Occipital lobe (tissue), 3 donors: ENCODE measurements at places on chromosomes 7 and 10. TPM values are rescaled to one million over a fixed set of nuclear protein-coding genes. Genes with fewer than 3 reads are reported as not detected.

ANKRD7 gene
- 5.9 TPM for total RNA-seq

GRCh38 chr10:101567165-101568006, 20.7 kb downstream of the POLL start:
- no peak for DNase-seq

- no peak for DNase-seq
Observed at GRCh38 chr7:17530741-17531421, 232.4 kb downstream of the AHR start.

GRCh38 chr10:133258818-133259601, 17.7 kb downstream of the ADAM8 start:
- peak; percentile 35 for DNase-seq

DNA sequence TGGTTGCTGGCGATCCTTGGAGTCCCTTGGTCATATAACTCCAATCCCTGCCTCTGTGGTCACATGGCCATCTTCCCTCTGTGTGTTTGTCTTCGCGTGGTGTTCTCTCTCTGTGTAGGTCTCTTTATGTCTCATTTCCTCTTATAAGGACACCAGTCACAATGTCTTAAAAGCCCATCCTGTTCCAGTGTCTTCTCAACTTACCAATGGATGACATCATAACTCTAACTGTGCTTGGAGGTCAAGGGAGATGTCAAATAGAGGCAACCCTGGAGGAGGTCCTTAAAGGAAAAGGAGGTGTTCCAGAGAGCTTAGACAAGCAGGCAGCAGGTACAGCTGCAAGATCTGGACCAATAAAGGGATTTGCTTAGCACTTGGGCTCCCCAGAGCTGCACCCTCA, 143.0 kb downstream of the BUB3 start:
- DNase-seq: no peak

- DNase-seq: no peak
Observed at GRCh38 chr7:40716052-40716451, 581.2 kb downstream of the SUGCT start.

DNA sequence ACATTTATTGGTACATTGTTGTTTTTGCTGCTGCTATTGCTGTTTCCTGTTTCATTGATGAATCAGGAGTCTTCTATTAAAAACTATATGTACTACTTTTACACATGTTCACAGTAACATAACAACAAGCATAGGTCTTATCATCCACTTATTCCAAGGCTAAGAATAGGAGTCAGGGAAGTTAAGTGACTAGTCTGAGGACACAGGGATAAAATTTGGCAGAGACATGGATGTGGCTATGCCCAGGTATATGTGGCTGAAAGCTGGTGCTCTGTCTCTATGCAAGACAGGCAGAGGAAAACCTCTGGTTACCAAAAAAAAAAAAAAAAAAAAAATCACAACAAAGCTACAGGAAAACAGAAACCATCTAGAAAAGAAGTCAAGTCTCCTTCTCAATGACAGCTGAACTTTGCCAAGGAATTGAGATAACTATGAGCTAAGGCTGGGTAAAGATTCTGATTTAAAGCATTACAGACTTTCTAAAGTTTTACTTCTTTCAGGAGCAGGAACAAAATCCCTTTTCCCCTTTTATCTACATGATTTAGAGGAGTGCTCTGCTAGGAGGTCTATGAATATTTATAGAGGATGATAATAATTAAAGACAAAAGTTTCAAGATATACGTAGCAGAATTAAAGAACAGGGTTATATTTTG, 70.0 kb downstream of the GPR141 start:
- DNase-seq: no peak

HOXA3 gene
- not detected for total RNA-seq

GRCh38 chr7:36086571-36086970, 66.5 kb upstream of the EEPD1 start:
- no peak for DNase-seq

- DNase-seq: no peak
Observed at GRCh38 chr7:77460057-77460486, 43.9 kb upstream of the GSAP start.

DNA sequence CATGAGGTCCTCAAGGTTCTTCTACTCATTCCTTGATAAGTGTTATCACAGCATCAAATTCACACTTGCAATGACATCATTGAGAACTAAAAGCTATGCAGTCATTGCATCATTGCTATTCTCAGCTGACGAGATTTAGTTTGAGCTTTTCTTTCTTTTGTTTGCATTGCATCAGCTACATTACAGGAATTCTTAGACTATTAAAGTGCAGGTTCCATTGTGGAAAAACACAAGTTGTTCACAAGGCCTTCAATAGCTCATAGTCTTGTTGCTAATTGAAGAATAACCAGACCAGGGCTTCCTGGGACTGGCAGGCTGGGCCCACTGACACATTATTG, 139.3 kb downstream of the CXCL12 start:
- no peak for DNase-seq

DNA sequence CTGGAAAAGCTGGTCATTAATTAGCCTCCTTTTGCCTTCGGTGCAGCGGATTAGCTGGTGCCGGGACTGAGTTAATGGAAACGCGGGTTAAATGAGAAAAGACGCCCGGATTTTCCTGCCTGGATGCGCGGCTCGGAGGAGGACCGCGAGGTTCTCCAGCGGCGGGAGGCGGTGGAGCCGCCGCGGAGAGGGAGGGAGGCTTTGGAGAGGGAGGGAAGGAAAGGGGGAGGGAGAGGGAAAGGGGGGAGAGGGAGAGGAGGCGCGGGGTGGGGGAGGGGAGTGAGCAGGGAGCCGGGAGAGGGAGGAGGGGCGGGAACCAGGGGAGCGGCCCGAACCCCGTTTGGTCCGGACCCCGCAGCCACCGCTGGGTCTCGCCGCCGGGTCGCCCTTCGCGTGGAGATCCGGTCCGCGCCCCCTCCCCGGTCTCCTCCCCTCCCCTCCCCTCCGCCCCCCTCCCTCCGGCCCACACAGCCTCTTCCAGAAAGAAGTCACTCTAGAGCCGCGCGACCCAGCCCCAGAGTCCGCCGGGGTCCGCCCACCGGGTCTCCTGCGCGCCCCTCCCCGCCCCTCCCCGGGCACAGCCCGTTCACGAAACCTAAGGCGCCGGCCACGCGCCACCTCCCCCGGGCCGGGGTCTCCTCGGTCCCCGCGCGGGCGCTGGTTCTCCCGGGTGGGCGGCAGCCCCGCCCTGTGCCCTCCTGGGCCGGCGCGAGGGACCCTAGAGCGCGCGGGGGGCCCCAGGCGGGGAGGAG, 347.5 kb downstream of the DNAJB6 start:
- DNase-seq: no peak

GRCh38 chr10:16520900-16521299, 779 bp downstream of the C1QL3 start:
- DNase-seq: peak; percentile 3

GRCh38 chr10:22325272-22326144, 4.6 kb downstream of the BMI1 start:
- DNase-seq: peak; percentile 49

DNA sequence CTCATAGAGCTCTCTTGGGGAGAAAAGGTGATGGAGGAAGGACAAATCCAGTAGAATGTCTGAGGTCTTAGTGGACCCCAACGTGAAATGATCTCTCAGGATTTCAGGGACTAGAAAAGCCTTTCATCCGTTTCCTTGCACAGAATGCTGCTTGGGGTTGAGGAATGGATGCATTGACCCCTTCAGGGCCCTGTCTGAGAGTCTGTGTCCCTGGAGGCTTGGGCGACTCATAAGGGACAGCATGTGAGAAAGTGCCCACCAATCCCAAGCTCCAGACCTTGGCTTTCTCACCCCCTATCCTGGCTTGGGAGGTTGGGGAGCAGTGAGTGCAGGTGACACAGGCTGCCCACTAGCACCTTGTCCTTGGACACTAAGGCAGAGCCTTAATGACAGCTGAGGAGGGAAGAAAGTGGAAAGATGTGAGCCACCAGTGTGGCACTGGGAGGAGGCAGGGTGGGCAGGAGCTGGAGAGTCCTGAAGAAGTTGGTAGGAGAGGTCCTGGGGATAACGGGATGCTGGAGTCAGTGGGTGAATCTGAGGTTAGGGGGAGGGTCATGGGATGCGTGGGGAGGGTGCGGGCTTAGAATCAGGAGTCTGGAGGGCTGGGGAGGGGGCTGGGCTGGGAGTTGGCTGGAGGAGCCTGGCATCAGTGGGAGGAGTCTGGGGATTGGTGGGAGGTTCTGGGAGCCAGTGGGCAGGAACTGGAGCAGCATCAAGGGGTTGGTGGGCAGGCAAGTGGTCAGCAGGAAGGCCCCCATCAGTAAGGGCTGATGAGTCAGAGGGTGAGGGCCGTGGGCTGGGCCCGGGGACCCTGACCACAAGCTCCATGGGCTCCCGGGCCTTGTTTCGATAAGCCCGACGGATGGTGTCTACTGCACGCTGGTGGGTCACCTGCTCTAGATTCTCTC, 8.6 kb downstream of the LZTS2 start:
- DNase-seq: no peak

DNA sequence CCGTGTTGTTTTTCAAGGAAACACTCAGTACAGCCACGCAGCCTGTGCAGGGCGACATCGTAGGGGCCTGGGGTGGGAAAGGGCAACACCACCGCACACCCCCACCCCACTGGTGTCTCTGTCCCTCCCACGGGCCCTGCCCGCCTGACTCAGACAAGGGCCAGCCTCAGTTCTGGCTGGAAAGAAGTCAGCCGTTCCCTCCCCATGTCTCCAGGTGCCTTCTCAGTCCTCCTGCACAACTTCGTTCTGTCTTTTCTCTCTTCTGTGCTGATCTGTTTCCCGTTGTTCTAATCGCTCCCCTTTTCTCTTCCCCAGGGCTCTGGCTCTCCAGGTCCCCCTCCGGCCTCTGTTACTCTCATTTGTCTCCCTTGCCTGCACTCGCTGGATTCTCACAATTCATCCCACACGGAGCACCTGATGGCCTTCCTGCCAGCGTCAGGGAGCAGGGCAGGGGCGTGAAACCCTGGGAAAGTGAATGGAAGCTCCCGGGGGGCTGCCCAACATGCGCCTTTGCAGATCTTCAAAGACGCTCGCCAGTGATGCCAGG, 97.7 kb downstream of the WDR37 start:
- no peak for DNase-seq

- no peak for DNase-seq
Observed at GRCh38 chr10:13291821-13292773, 7.8 kb downstream of the PHYH start.
